ENCODE measurements at places on chromosomes 2 and 18. TPM values are rescaled to one million over a fixed set of nuclear protein-coding genes. Genes with fewer than 3 reads are reported as not detected.

Gene CABYR
- 11.7 TPM for total RNA-seq

Gene OTOF
- total RNA-seq = 0.03 TPM

Gene KCNJ3
- total RNA-seq = not detected

Gene BMP10
- not detected for total RNA-seq

Gene FOXD4L1
- 0.31 TPM for total RNA-seq

Gene MDH1B
- 1.7 TPM for total RNA-seq

Gene ALKAL2
- total RNA-seq = not detected

Gene FNDC4
- 4.3 TPM for total RNA-seq

Gene SH3BP4
- total RNA-seq = 33.9 TPM

All from A549 treated with DMSO at 1 μM for 4 hours (cell line).